ENCODE measurements at places on chromosomes 3 and 15.
A peak's percentile ranks its signal among the peaks of the same experiment; 100 is the strongest.

- DNase-seq: no peak
Measured at GRCh38 chr3:89467898-89468363, 360.5 kb downstream of the EPHA3 start.

DNA sequence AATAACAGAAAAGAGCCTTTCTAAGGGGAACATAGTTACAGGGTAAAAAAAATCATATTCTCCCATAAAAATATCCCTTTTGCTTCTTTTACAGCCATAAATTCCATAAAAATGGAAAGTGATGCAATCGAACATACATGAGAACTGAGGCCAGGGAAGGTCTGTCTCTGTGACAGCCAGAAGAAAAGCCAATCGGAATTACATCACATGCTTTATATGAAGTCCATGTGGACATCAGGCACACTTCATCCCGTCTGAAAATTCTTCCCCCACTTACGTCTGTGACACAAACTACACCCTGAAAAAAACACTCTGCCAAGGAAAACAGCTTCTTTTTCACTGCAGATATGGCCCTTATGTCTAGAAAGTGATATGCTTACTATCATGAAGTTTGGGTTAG is 323.5 kb downstream of the ERC2 start:
- DNase-seq: no peak

DNA sequence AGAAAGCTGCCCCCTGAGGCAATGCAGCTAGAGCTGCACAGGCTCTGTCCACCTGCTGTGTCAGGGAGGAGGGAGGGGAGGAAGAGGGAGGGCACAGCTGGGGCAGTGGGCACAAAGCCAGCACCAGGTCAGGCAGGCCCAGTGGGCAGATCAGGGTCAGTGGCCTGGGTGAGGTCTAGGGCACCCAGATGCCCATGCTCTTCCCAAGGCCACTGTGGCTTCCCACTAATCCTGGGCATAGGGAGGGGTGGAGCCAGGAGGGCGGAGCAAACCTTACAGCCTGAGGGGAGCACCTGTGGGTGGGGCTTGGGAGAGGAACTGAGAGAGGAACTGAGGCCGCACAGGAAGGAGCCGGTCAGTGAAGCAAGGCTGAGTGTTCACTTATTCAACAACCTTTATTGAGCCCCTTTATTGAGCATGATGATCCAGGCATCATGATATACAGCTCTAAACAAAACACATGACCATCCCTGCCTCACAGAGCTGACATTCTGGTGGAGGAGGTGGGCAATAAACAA is 55.0 kb downstream of the RHCG start:
- DNase-seq: no peak

DNA sequence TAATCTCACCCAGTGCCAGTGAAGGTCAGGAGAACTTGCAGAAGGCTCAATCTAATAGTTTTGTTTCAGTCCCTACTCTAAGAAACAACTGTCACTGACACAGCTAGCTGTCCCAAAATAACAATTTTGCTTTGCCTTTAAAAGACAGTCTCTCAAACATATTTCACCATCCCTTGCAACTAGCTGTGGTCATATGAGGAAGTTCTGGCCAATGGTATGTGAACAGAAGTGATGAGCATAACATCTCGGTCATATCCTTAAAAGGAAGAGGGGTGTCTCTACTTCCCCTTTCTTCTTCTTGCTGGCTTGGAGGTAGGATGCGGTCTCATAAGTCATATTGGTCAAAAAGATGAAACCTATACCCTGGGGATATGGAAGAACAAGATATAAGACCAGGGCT is 198.1 kb downstream of the NEK10 start:
- no peak for DNase-seq

- no peak for DNase-seq
Measured at GRCh38 chr3:43699864-43700263, 9.1 kb downstream of the ABHD5 start.

DNA sequence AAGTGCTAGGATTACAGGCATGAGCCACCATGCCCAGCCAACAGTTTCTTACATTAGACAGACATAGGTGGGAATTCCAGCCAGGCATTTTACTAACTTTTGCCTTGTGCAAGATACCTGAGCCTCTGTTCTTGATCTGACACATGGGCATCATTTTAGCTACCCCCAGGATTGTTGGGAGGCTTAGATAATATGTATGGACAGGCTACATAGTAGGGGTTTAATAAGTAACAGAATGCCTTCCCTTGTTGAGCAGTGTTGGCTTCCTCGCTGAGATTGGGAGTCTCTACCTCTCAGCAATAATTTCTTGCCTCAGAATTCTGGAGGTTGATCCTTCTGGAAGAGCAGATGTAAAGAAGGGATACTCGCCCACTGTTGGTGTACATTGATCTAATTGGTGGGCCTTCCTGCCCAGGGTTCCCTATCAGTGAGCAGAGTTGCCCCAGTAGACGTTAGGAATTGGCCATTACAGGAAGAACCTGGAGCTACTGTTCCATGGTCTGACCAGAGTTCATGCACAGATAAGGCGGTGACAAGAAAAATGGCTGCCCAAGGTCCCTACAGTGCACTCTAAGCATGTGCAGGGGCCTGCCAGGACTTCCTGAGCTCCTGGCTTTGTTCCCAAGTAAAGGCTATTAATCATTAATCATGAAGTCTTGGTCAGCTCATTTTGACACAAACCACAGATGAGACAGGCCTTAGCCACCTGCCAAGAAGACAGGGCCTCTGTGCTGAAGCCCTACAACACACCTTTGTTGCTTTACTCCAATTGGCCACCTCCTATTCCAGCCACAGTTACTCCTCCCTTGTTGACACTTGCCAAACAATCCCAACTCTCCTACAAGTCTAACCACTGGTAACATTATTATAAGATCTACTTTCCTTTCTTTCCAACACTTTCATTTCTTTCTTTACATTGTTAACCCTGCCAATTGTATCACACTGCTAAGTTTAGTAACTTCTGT is 5.0 kb upstream of the IL17RE start:
- no peak for DNase-seq

- DNase-seq: no peak
Measured at GRCh38 chr3:111859061-111859973, at the start of gene PHLDB2. PHLDB2 (plus strand) TSS chr3:111859265; CDS start chr3:111884078, 24,813 bp downstream.

- DNase-seq: no peak
Measured at GRCh38 chr15:28094732-28095521, 4.2 kb downstream of the OCA2 start.

- peak; percentile 6 for DNase-seq
Measured at GRCh38 chr3:14680716-14681115, 5.8 kb downstream of the C3orf20 start.

GRCh38 chr3:110708156-110708555 is 363.5 kb upstream of the NECTIN3 start:
- no peak for DNase-seq

DNA sequence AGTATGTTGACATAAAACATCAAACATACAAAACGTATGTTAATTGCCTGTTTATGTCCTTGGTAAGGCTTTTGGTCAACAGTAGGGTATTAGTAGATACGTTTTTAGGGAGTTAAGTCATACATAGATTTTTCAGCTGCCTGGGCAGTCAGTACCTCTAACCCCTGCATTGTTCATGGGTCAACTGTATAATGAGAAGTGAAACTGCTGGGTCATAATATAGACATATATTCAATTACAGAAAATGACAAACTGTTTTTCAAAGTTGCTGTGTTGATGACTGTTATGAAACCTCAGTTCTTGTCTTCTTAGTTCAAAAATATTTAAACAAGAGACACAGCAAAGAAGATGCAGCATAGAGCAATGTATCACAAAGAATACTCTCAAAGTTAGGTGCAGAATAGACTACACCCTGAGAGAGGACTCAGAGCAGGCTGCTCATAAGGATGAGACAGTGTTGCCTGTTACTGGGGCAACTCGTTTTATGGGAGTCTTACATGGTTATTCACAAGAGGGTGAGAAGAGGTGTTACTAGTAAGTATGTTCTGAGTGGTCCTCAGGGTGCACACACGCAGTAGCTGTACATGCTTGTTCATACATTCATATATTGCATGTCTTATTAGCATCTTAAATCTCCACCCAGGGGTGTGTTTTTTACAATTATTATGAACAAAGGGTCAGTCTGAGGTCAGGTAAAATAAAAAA is 53.1 kb upstream of the ADAMTS17 start:
- no peak for DNase-seq

- DNase-seq: no peak
Measured at GRCh38 chr3:96986241-96986640, 171.8 kb downstream of the EPHA6 start.

DNA sequence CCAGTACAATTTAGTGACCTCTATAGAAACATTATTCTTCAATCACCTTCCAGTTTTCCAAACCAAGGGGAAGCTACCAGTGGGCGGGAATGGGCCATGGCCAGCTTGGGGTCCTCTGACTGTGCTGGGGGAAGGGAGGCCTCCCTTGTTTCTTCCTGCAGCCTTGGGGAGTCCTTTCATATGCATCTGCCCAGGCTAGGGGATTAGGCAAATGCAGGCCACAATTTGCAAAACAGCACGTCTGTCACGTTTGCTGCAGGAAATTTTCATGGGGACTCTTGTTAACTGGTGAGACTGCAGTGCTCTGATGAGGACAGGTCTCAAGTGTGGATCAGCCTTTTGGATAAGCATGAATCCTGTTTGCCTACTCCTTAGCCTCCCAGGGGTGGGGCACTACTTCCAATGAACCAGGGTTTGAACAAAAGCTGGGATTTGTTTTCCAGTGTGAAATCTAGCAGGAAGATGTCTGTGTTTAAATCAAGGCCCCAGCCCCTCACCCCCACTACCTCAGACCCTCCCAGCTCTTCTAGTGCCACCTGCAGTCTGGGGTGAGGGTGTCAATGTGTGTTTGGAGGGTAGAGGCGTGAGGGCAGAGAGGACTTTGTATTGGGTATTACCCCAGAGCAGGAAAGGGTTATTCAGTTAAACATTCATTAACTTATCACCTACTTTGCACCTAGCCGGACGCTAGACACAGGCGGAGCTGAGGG is 219.9 kb downstream of the OPA1 start:
- DNase-seq: no peak

DNA sequence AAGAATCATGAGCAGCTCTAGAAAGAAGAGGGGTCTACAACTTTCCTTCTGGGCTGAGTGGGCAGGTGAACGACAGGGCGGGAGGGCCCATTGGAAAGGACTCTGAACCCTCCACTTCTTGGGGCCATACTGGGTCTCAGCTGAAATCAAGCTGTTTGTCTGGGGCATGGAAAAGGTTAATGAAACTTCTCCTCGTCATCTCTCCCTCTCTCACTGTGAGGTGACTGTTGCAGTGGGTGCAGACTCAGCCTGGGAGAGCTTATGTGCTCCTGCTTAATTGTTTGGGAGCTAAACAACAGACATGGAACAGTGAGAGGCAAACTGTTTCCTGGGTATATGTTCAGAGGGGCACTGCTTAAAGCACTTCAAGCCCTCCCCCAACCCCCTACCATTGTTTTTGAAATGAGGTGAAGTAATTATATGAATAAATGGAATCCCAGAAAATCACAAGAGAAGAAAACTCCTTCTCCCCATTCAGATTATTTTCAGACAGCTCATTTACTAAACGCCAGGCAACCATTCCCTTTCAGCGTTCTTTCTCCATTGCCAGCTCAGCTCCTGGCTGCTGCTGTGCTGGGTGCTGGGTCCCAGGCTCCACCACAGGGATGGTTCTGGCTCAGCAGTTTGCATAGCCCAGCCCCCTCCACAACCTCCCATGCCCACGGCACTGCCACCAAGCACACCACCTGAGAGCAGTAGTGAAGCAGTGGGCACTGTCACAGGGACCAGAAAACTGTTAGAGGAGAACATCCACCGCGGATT is 444.9 kb upstream of the TBL1XR1 start:
- DNase-seq: peak; percentile 28

DNA sequence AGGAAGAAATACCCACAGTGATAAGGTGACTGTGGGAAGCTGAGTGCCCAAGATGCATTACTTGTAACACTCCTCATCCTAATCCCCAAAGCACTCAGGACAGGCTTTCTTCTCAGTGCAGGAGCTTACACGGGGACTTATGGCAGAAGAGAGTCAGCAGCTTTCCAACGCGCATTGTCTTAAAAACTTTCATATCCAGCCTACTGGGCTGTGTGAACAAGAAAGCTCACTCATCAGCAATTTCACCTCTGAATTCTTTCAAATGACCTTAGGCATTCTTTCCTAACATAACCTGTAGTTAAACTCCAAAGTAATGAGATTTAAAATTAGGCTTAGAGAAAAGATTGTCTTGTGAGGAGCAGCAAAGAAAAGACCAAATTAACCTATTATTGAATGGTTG is 132.3 kb downstream of the KCNAB1 start:
- DNase-seq: no peak

DNA sequence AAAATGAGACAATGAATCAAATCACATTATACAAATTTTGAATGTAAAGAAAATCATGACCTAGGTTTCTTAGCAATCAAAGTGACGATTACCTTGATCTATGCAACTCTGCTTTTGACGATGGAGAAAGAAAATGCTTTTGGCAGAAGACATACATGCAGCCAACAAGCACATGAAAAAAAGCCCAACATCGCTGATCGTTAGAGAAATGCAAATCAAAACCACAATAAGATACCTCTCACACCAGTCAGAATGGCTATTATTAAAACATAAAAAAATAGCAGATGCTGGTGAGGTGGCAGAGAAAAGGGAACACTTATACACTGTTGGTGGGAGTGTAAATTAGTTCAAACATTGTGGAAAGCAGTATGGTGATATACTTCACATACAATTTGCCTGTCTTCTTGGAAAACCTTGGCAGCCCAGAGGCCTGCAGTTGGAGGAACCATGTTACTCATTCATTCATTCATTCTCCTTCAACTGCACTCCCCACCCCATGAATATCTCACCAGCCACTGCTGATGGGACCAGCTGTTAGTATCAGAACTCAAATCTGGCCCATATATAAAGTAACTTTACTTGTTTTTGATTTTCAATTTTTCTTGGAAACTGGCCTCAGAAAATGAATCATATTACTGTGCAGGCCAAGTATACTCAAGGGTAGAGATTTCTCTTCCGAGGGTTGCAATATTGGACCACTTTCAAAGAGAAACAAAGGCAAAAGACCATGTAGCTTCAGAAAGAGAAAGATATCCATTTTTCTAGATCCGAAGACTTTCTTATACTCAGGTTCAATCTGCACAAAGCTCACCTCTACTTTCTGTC is 358.6 kb upstream of the ARHGEF26 start:
- no peak for DNase-seq

DNA sequence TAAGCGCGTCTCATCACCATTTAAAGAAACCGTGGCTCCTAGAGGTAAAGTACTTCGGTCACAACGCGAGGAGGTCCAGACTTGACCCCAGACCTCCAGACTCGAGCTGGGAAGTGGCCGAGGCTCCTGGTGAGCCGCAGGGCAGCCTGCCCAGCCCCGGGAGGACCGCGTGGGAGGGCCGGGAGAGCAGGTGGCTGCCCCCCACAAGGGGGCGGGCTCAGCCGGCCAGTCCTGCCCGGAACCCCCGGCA is at the start of gene SLC27A2:
SLC27A2 (plus strand) TSS at position 228 of the 250 bp plus-strand sequence. CDS start 232 bp downstream, outside the sequence.
- no peak for DNase-seq

DNA sequence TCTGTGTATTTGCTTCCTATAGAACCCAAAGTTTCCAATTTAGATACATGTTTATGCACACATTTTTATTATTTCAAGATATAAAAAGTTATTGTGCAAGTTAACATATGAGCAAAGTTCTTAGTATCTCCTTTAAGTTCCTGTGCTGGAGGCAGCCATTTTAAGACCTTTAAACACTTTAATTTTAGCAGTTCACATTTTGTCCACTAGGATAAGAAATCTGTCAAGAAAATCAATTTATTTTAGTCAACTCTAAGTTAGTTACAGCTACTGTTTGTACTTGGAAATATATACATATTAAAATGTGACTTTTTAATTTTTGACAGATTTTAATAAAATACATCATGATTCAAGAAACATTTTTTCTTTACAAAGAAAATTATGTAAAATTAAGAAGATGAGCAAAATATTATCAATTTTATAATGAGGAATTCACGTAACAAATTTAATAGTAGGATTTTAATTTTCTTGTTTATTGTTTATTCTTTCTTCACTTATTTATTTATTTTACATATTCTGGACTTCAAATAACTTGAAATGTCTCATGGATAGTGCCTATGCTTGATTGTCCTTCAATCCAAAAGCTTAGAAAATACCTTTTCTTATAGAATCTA is 402.6 kb upstream of the GBE1 start:
- DNase-seq: no peak

All from anterior cingulate cortex (tissue), 58 donors.